ENCODE measurements at places on chromosomes 1 and 21.

- DNase-seq = no peak
These were observed 51.9 kb upstream of the CD34 start for GRCh38 chr1:207962716-207963426.

DNA sequence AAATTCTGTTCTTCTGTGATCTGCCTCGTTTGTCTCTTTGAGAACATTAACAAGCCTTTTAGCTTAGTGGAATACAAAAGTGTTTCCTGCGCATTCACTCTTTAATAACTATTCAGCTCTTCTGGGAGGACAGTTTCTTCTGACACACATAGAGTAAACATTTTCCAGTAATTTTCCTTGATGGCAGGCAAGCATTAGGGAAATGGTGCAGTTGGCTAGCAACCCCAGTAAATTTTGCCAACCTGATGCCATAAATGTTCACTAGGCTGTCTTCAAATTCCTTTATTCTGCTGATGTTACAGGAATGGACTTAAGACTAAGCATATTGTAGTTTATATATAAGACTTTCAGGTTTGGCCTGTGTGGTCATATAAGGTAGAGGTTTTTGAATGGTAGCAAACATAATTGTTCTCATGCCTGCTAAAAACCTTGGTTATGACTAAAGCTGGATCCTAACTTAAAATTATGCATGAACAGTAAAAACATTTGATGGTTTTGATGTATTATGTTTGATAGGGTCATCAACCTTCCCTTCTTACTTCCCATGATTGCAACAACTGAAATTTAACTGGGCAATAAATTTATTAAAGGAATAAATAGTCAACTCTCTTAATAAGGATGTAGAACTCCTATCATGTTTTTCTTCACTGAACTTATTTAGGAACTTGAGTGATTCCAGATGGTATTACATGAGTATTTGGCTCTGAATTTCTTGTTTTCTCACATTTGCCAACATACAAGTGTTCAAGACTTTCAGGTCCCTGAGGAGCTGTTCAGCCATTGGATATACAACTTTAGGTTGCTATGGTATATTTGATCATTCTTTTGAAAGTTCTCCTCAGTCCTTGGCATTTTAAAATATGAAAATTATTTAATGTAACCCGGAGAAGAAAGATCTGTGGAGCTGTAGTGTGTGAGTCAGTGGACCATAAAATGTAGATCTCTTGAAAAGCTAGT is 223.4 kb downstream of the FMN2 start:
- no peak for DNase-seq

DNA sequence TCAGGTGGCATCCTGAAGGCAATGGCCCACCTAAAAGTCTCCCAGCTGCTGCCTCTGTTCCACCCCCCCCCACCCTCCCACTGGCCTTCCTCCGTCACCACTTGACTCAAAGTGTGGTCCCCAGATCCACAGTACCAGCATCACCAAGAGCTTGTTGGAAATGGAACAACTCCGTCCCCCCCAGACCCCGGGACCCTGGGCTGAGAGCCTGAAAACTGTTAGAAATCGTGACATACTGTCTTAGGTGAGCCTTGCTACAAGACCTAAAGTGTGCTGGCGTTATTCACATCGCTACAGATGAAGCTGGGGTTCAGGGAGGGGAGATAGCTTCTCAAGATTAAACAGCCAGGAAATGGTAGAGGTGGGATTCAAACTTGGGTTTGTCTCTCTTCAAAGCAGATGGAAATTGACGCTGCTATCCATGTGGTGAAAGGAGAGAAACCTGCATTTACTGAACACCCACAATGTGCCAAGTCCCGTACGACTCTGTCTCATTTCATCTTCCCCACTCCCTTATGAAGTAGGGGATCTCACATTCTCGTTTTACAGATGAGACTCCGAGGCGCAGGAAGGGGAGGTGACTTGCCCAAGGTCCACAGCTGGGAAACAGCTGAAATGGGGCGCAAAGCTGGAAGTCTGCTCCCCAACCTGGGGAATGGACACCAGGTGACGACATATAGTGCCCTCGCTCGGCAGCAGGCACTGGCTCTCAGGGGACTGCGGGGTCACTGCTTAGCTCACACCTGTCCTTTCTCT is 52.8 kb upstream of the IFFO2 start:
- DNase-seq = no peak

DNA sequence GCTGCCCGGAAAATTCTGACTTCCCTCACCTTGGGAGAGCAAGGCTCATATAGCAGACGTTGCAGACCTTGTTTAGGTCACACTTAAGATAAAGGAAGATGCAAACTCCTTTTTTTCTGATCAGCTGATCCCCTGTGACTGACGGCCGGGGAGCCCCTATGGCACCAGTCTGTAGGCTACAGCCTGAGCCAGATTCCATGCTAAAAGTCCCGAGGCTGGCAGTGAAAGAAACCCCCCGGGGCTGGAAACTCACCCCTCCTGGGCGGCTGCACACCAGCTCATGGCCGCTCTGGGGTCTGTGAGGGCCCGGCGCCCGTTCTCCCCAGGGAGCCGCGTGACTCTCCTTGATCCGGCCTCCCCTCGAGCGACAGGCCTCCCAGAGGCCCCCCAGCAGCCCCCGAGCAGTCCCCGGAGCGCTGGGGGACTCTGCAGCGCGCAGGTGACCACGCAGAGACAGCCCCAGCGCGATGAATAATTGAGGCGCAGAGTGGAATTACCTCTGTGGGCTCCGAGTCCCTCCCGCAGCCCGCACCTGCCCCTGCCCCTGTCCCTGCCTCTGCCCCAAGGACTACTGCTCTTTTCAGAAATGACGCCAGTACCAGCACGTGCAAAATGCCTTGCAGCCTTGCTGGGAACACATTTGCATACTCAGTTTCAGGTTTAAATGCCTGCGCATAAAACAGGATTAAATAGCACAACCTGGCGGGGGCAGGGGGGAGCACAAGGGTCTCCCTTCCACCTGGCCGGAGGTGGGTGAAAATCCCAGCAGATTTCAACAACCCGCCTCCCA is 62.6 kb upstream of the CLDN14 start:
- DNase-seq = no peak

- DNase-seq = no peak
These were observed 15.4 kb downstream of the TMED5 start for GRCh38 chr1:93164816-93165215.

- no peak for DNase-seq
These were observed 4.7 kb downstream of the SPEN start for GRCh38 chr1:15852036-15852827.

DNA sequence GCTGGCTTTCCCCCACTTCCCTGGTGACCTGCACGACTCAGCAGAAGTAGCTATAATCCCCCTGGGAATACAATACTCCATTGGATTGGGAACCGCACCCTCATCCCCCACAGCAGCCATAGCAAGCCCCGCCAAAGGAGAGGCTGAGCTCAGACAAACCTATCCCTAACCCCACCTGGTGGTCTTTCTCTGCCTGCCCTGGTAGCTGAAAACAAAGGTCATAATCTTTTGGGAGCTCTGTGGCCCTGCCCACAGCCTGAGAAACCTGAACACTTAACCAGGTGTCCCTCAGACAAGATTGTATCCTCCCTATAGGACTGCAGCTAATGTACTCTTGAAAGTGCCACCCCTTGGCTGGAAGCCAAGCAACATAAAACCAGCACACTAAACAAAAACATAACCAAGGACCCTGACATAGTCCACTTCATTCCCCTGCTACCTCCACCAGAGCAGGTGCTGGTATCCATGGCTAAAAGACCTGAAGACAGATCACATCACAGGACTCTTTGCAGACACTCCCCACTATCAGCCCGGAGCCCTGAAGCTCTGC is 71.6 kb upstream of the RUNX1 start:
- no peak for DNase-seq

DNA sequence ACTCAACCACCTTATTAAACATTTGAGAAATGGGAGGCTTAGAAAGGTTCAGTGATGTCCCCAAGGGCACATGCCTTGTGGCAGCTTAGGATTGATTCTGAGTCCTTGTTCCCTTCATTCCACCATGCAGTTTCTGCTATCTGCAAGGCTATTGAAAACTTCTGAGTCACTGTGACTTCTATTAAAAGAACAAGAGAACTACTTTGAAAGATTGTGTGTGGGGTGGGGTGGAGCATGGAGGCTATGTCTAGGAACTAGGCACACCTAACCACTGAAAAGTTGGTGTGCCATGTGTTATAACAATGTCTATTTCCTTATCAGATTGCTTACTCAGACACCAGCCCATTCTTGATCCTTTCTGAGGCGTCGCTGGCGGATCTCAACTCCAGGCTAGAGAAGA is 10.8 kb downstream of the MTARC1 start:
- no peak for DNase-seq

DNA sequence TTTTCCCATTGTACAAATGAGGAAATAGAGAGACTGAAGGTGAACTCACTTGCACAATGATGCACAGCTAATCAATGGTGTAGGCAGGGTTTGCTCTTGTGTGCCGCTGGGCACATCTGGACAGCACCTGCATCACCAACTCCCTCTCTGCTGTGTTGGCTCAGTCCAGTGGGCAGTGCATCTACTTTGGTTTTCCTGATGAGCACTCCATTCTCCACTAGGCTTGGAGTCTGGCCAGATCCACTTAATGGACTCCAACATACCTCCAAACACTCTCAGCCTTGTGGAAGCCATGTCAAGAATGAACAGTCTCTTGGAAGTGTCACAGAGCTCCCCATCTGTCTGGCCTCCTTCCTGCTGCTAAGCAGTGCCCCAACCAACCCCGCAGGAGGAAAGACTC is 152.2 kb downstream of the HIVEP3 start:
- DNase-seq = no peak

- DNase-seq = no peak
These were observed at the start of gene HES4 for GRCh38 chr1:999725-1000356. HES4 (minus strand) TSS chr1:1000097; CDS start chr1:999973, 124 bp downstream.

DNA sequence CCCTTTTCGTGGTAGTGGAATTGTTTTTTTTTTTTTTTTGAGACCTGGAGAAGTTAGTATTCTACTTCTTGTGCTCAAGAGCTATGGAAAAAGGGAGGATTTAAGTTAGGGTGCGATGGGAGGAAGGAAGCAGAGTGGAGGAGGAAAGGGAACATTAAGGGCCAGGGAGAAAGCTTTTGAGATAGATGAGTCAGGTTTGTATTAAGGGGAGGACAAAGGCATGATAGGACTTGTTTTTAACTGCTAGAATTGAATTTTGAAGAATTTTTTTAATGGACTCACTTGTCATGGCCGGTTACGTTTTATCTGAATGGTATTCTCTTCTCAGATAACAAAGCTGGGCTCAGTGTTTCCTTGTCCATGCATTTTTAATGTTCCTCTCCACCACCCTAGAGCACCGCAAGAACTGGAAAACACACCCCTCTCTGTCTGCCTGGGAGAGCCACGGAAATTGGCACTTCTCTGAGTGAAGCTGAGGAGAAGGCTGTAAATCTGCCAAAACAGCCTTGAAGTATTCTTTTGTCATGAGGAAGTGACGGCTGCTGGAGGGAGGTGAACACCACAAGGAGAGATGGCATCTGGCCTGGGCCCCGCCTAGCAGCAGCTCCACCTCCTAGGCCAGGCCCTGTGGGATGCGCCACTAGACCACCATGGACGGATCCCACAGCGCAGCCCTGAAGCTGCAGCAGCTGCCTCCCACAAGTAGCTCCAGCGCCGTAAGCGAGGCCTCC is 3.5 kb downstream of the NIPAL3 start:
- no peak for DNase-seq

DNA sequence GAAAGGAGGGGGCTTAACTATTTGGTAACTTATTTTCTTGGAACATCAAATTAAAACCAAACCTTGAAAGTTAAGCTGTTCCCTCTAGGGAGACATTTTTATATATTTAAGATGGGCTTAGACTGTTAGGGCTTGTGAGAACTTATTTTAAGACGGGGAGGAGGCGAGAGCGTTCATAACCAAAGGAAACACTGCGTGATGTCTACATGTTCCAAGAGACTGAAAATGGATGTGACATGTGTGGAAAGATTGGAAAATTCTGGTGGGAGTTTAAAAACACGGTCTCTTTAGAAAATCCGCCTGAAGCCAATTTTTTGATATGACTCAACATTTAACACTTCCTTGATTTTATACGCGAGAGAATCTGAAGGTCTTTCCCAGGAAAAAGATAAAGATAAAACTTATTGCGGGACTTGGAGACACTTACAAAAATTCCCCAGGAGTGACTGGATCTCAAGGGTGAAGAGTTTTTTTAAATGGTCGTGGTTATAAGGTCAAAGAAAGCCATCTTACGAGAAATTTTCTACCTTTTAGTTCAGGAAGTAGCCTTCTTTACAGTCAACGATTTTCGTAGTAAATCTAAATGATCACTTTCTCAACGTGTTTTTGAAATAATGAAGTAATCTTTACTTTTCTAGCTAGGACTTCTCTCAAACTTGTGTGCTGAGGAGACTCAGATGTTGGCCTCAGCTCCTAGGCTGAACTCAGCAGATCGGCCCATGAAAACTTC is 828 bp downstream of the PNRC2 start:
- no peak for DNase-seq

GRCh38 chr1:69914976-69915765 is 290.2 kb downstream of the LRRC40 start:
- no peak for DNase-seq

DNA sequence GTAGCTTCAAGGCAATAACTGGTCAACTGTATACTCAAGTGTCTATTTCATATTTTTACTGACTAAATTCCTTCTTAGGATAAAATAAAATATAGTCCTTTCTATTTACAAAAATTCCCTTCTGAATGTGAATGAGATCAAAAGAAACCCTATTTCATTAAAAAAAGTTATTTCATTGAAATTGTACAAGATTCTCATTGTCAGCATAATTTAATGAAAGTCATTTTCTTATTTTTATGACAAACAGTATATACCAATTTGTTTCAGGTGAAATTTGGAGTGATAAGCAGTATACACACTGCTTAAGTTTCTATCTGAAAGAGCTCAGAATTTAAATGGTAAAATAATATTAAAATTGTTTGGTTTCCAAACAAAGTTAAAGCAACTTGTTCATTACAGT is 269.2 kb downstream of the USH2A start:
- no peak for DNase-seq

GRCh38 chr1:88890131-88890530 is 1.2 kb downstream of the GTF2B start:
- DNase-seq = no peak

Measured in T-helper 2 cell (primary cell).